ENCODE measurements at places on chromosomes 11 and 22.

DNA sequence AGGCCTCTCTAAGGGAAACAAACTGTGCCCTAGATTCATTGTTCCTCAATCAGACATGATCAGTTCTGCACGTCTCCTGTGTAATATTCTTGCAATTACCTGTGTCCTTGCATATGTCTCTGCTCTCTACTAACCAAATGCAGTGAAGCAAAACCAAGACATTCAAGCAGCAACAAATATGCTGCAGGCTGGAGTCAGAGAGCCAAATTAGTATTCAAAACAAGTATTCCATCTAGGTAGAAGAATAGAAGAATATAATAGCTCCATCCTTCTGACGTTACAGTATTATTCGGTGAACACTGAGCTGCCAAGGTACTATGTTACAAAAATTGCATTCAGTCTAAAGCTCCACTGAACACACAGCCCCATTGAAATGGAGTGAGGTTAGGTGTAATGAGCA, 51.8 kb downstream of the SLN start:
- DNase-seq = no peak

DNA sequence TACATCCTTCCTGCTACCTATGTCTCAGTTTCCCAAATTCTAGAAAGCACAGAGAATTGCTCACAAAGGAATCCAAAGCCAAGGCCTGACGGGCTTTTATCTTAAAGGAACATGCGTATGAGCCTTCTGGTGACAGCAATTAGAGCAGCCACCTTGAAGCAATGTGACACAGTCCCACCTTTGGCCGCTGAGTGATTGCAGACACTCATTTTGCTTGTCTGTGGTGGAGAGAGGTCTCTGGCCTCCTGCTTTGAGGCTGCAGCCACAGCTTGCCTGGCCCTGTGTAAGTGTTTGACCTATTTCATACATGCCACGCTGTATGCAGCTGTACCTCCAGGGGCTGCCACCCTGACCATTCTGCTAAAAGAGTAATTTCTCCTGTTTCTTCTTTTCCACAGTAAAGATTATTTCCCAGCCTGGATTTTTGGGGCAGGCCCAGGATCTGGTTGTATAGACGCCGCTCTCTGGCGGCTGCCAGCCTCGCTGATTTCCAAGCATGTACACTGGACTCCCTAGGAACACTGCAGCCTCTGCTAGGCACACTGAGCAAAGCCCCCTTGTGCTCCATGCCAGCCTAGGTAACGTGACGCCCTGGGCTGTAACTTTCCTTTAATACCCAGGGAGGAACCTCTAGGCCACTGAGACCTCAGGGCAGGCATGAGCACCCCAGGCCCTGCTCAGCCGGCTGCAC, 1.1 kb upstream of the TMA7B start:
- DNase-seq = no peak

DNA sequence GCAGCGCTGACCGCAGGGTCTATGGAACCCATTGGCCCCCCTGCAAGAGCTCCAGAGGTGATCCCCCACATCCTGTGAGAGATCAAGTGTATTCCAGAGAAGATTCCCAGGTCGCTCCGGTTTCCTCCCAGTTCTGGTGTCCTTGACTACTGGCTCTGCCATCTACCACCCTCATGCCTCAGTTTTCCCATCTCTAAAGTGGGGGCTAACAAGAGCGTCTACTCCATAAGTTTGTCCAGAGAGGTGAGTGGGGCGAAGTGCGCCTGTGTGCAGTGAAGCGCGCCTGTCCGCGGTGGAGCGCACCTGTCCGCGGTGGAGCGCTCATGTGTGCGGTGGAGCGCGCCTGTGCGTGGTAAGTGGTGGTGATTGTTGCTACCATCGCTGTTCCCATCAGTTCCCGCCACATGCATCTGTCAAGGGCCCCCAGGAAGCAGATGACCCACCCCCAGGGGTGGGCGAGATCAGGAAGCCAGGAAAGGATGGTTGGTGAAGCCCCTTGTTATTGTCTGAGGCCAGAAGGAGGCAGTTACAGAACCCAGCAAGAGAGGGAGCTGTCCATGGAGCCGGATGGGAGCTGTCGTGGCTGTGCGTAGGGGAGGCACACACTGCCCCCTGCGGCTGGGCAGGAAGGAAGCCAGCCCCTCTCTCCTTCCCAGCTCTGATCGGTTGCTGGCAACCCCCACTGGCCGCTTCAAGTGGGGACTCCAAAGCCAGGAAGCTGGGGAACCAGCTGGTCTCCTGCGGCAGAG, 73.2 kb upstream of the FGF3 start:
- no peak for DNase-seq

- no peak for DNase-seq
Measured at GRCh38 chr22:39748877-39749276, 144.7 kb downstream of the ENTHD1 start.

DNA sequence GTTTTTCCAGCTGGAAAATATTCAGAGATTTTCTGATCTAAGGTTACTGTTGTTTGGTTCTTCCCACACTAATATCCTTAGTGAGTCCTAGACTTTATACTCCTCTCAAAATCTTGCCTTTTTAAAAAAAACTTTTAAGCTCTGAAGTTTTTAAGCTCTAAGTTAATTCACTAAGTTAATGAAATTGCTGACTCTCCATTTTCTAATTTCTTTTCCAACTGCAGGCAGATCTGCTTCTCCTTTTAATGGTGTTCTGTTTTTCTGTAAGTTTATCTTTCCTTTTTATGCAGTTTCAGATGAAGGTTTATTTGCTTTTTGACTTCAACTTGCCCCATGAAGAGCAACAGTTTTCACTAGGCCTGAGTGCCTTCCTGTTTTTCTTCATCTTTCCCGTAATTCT, 125.8 kb upstream of the ARHGAP42 start:
- DNase-seq = no peak

DNA sequence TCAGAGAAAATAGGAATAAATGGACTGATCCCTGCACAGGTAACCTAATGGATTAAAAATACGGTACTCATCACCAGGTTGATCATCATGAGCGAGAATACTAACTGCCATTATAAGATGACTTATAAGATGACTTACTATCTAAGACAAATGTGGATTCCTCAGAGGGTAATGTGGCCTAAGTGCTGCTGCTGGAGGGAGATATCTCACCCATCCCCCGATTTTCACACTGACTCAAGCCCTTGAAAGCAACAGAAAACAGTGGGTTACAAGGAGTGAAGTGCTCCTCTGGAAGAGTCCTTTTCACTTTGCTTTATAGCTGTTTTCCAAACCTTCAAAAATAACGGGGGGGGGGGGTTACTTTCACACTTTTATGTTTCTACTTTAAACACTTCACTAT, 920 bp downstream of the TMEM218 start:
- DNase-seq = no peak

DNA sequence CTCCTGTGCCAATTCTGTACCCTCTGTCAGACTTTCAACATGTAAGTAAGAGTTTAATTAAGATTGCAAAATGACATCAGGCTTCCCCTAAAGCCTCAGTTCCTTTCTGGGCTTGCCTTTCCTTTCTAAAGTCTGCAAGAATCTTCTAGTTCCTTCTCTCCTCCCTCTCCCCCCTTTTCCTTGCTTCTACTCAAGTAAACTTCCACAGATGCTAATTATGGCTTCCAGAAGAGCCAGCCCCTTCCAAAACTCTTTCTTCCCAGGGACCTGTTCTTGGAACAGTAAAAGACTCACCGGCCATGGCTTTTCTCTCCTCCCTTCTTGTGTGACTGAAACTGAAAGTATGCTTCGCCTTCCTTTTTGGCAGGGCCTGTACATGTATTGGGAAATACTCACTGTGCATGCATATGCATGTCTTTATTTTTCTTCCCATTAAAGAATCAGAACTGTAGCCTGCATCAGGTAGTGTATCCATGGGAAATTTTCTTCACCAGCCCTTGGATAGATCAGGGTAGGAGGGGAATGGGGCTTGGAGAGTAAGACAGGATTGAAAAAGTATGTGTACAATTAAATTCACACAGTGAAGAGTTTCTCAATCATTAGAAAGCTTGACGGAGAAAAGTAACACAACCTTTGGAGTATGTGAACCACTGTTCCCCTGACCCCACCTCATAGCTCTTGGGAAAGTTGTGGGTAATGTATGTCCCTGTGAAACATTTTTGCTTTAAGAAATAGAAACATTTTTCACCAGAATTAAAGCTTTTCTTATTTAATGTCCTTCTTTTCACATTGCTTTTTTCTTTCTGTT, at the start of gene CASP1:
Gene CASP1 (minus strand): TSS at position 332 of the 808 bp plus-strand sequence. CDS start 31 bp downstream, at position 301.
- peak; percentile 88 for DNase-seq

DNA sequence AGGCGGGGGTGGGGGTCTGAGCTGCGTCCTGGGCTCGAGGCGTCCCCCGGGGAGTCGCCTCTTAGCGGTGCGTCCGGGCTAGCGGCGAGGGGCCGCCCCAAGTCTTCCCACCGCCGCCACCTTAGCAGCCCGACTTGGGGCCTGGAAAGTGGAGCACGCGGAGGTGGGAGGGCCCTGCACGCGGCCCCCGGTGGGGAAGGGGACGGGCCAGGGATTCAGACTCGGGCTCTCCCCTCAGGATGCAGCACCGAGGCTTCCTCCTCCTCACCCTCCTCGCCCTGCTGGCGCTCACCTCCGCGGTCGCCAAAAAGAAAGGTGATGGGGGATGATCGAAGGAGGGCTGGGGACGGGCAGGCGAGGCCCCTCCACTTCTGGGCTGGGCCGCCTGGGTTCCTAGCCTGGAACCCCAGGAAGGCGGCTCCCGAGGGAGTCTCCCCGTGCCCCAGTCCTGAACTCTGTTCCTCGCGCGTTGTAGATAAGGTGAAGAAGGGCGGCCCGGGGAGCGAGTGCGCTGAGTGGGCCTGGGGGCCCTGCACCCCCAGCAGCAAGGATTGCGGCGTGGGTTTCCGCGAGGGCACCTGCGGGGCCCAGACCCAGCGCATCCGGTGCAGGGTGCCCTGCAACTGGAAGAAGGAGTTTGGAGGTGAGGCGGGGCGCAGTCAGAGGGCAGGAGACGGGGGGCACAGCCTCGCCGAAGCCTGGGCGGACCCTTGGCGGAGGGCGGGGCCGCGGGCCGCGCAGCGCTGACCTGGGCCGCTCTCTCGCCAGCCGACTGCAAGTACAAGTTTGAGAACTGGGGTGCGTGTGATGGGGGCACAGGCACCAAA, 563 bp downstream of the MDK start:
- no peak for DNase-seq

GRCh38 chr22:50268655-50269113, 1.5 kb downstream of the MAPK11 start:
- DNase-seq = no peak

- peak; percentile 75 for DNase-seq
Measured at GRCh38 chr22:40922484-40923303, 28.5 kb upstream of the RBX1 start.

DNA sequence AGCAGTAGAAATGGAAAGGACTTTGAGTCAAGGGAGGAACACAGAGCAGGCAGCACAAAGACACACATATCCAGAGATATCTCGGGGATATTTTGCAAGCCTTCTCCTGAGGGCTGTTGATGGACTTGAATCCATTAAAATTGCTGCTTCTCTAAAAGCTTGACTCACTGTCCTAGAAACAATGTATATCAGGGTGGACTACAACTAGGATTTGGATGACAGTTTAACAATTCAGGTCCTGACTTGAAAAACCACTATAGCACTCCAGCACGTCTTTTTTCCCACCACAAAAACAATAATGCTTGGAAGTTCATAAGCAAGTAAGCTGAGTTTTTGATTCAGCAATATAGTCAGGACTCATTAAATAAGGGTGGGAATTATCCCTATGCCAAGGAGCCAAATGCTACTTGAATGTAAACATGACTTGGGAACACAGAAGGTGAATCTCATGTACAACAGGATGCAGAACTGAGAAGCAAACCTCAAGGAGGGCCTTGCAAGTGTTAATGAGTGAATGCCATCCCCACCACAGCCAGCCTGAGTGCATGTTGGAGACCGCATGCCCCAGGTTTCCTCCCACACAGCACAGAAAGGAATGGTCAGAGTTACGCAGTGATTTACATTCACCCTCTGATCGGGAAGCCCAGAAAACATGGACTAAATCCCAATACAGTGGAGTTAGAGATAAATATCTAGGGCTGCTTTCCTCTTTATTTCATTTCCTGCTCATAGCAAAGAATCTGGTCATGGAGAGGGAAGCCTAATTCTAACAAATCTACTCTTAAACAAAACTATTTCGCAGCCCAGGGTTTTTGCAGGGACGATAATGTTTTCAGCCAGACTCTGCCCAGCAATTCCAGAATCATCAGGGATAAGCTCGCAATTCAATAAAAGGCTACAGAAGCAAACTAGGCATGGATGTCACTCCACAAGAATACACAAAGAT, 98.4 kb upstream of the OR9G4 start:
- DNase-seq = no peak

All from inflammatory macrophage treated with lipopolysaccharide for 4 hours (primary cell).